ENCODE measurements at places on chromosomes 7 and 10. TPM values are rescaled to one million over a fixed set of nuclear protein-coding genes. Genes with fewer than 3 reads are reported as not detected.
A peak's percentile ranks its signal among the peaks of the same experiment; 100 is the strongest.

The PLPP4 gene
- total RNA-seq = not detected

The CABCOCO1 gene
- total RNA-seq = not detected

- H3K4me1 ChIP-seq = no peaks in the 10 kb centered on the region
- no peak overlapping the region for H3K4me3 ChIP-seq
- no peak overlapping the region for H3K27ac ChIP-seq
- DNase-seq = no peak
- no peaks in the 10 kb centered on the region for H3K27me3 ChIP-seq
Observed at GRCh38 chr7:117665368-117665767, 185.5 kb downstream of the CFTR start.

- H3K4me1 ChIP-seq = peaks cover 2% of the 10 kb centered on the region
- peaks cover 54% of the 10 kb centered on the region for H3K36me3 ChIP-seq
- DNase-seq = no peak
- no peak overlapping the region for H3K4me3 ChIP-seq
- H3K27ac ChIP-seq = no peak overlapping the region
- no peaks in the 10 kb centered on the region for H3K27me3 ChIP-seq
Observed at GRCh38 chr7:73504017-73504416, 18.1 kb downstream of the BAZ1B start.

DNA sequence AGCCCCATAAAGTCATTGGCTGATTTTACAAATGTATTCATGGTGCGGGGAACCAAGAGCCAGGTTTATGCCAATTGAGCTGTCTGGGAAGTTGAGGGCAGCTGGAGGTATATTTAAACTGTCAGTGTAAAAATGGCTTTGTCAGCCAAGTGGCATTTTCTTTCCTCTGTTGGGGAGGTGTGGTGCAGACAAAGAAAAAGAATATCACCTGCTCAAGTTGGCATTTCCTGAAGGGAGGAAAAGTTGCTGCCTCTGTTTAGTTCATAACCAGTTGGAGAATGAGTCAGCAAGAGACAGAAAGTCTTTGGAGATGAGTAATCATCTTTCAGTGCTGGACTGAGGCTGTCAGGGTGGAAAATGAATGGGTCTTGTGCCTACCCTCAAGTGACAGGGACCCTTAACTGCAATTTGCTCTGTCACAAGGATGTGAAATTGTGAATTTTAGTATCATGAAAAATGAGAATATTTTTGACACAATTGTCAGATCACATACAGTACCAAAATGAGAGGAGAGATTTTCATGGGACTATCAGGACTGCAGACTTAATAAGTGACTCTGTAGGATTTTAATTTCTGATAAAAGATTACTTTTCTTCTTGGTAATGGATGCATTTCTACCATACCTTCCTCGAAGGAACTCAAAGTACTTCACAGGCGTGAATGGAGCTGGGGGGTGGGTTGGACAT, 137.3 kb downstream of the ANLN start:
- DNase-seq = no peak
- peaks cover 22% of the 10 kb centered on the region for H3K4me1 ChIP-seq
- no peak overlapping the region for H3K4me3 ChIP-seq
- peaks cover 10% of the 10 kb centered on the region for H3K36me3 ChIP-seq
- no peaks in the 10 kb centered on the region for H3K27me3 ChIP-seq

DNA sequence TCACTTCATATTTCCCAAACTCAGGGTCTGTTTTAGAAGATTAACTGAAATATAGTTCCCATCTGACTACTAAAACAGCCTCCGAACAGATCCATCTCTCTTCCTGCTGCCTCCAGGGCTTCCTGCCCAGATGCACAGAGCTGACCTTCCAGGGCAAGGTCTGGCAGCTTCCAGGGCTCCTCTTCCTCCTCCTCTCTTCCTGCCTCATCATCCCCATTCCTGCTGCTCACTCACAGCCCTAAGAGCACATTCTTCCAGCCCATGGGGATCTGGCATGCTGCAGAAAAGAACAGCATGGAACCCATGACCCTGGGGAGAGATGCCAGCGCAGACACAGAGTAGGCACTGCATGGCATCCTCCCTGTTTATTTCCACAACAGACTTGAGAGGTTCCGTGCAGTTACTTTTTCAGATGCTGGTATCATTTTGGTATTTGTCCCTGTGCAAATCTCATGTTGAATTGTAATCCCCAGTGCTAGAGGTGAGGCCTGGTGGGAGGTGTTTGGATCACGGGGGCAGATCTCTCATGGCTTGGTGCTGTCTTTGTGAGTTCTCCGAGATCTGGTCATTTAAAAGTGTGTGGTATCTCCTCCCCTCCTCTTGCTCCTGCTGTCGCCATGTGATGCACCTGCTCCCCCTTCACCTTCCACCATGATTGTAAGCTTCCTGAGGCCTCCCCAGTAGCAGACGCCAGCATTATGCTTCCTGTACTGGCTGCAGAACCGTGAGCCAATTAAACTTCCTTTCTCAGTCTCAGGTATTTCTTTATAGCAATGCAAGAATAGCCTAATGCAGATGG, 4.4 kb downstream of the PKD1L1 start:
- H3K27ac ChIP-seq = no peak overlapping the region
- no peak overlapping the region for H3K4me3 ChIP-seq
- DNase-seq = no peak

DNA sequence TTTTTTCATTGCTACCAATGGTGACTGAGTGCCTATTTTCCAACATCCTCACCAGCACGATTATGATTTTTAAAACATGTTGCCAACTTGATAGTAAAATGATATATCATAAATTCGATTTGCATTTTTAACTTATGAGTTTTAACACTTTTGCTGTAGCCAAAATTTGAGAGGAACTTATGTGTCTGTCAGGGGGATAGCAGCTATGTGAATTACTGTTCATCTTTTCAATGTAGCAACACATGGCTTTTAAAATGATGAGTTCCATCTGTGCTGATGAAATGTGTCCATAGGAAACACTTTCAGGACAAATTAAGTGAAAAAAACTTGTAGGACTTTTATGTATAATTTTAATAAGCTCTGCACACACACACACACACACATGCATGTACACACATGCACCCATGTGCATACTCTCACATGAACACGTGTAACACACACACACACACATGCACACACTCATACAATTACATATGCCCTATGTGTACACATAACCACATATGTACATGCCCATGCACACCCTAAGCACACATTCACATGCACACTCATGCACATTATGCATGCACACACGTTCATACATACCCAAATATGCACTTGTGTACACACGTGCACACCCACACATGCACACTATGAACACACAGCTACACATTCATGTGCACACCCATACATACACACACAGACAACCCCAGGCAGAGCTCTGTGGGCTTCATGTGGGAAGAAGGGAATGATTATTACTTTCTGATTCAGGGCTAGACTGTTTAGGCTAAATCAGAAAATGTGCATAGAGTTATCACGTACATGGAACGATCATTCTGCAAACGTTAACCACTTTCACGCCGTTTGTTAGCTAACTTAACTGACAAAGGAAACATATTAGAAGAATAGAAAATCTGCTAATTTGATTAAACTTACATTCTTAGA, 68.9 kb downstream of the C10orf143 start:
- no peaks in the 10 kb centered on the region for H3K4me1 ChIP-seq
- peaks cover 3% of the 10 kb centered on the region for H3K27me3 ChIP-seq
- no peak for DNase-seq
- no peak overlapping the region for H3K4me3 ChIP-seq
- H3K36me3 ChIP-seq = no peaks in the 10 kb centered on the region

GRCh38 chr7:25124465-25125136, 459 bp downstream of the CYCS start:
- DNase-seq = no peak
- peaks cover 34% of the 10 kb centered on the region for H3K4me1 ChIP-seq
- H3K36me3 ChIP-seq = peaks cover 41% of the 10 kb centered on the region
- peak overlapping the region; percentile 96 for H3K27ac ChIP-seq
- H3K4me3 ChIP-seq = peak overlapping the region; percentile 96
